ENCODE measurements at places on chromosomes 7 and 10.

- DNase-seq, result no peak
Measured at GRCh38 chr7:83452256-83452655, 196.7 kb downstream of the SEMA3E start.

DNA sequence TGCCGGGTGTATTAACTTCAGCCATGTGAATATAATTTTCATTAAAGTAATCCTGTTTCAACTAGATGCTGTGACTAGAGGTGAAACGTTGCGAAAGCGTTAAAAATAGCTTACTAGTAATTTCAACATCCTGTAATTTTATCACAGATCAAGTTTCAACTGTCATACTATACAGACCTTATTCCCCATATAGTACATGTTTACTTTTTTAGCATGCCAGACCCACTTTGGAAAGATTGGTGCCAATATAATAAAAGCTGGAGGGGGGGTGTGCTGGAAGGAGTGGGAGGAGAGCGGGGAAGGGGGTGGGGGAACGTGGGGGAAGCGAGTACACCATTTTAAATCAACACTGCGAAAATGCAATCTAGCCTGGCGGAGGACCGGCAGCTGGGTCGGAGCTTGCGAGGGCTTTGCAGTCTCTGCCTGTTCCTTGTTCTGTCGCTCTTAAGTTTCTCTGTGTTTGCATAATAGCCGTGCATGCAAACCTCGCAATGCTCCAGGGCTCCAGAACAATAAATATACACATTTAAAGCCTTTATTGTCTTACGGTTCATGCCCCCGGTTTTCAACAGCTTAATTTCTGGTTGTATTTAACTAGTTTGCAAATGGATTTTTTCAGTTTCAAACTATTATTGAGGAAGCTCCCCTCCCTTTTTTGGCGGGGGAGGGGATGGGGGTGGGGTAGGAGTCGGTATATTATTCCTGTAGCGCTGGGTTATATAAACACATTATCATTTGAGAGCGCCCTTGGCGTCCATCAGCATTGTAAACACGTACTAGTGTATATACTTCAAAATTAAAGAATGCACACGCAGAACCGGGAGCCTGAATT, 1.3 kb upstream of the ARID5B start:
- peak; percentile 31 for DNase-seq

GRCh38 chr7:74324531-74325209, 35.5 kb downstream of the CLIP2 start:
- DNase-seq, result peak; percentile 65

DNA sequence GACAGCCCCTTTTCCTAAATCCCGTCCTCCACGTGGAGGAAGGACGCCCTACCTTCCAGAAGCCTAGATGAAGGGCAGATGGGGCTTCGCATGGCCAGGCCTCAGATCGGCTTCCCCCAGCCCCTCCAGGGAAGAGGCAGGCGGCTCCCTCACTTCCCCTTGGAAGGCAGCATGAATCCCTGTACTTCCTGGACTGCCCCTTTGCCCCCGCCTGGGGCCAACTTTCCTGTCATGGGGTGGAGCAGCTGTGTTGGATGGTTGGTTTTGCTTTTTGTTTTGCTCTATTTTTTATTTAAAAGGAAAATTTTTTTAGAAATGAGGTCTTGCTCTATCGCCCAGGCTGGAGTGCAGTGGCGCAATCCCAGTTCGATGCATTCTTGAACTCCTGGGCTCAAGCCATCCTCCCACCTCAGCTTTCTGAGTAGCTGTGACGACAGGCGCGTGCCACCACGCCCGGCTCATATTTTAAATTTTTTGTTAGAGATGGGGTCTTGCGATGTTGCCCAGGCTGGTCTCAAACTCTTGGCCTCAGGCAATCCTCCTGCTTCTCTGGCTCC, 27.2 kb downstream of the GTF2IRD1 start:
- DNase-seq, result no peak

DNA sequence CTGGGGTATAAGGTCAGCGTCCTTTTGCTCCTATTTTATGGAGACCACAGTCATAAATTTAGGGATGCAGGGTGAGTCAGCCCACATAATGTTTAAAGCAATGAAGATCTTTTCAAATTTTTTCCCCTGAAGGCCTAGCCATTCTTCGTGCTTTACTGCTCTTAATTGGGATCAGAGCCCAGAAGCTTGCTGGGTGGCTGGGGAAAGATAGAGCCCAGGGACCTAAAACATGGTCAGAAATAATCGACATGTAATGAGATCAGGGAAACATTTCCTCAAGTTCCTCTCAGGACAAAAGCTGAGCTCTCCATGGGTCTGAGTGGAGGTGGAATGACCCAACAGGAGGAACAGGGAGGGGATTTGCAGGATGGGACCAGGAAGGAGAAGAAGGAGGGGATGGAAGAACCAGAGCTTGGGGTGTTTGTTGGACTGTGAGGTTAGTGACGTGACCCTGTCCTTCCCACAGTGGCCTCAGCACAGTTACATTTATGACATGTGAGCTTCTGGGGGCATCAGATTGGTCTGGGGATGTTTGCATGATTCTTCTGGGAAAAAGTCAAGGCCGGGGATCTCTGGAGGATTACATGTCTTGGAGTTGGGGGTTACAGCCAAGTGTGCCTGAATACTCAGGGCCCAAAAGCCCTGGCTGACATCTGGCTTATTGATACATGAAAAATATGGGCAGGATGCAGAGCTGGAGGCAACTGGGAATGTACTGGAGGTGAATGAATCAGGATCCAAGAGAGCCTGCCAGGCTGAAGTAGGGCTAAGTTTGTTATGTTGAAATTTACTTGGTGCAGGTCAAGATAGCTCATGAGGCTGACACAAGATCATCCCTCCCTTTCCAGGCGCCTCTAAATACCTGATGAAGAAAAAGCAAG, 477.9 kb downstream of the RPS24 start:
- no peak for DNase-seq

DNA sequence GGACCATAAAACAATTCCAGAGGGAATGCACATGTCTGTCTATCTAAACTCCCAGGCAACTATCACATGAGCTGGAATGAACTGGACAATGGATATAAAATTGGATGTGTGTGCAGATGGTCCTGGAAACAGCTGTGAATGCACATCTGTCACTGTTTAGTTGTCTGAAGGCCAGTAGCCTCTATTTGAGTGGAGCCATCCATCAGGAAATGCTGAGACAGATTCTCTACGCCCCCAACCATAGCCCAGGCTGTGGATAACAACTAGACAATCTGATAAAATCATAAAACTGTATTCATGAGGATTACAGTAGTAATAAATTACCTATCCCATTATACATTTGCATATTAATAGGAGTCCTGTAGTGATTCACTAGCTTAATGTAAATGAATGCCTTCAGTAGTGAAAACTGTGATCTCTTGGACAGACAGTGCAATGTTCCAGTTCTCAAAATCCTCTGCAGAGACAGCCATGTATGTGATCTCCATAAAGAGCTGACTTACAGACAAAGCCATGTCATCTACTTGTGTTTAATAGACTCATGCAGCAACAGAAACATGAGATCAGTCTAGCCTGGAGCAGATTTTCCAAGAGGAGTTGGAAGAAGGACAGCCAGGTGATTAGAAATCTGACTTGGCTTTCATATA, 907.6 kb downstream of the KCNMA1 start:
- DNase-seq, result no peak

Data from substantia nigra (tissue), 51 donors.